Placental epithelial cell (primary cell): ENCODE measurements at places on chromosomes 2 and 18. TPM values are rescaled to one million over a fixed set of nuclear protein-coding genes. Genes with fewer than 3 reads are reported as not detected.

ARHGAP15 gene
- not detected in 2 replicates for total RNA-seq

SERPINB11 gene
- total RNA-seq: not detected in 2 replicates

LONRF2 gene
- under 0.01 and 0.39 TPM in 2 replicates for total RNA-seq

CD8B2 gene
- 0.11 TPM in 1 of 2 replicates, not detected in the other for total RNA-seq

IL1R2 gene
- 3.1 and 18.5 TPM in 2 replicates for total RNA-seq

KCNIP3 gene
- 26.0 and 27.1 TPM in 2 replicates for total RNA-seq

ERMN gene
- total RNA-seq: not detected in 2 replicates

WNT6 gene
- 1.1 and 21.2 TPM in 2 replicates for total RNA-seq

CD302 gene
- total RNA-seq: 0.87 and 2.0 TPM in 2 replicates

CLEC4F gene
- not detected in 2 replicates for total RNA-seq

TEX44 gene
- total RNA-seq: not detected in 2 replicates

XRCC5 gene
- total RNA-seq: 154 and 220 TPM in 2 replicates

MRPL30 gene
- total RNA-seq: 30.4 and 35.7 TPM in 2 replicates

MC5R gene
- total RNA-seq: not detected in 2 replicates

CDH20 gene
- total RNA-seq: not detected in 2 replicates

PKDCC gene
- total RNA-seq: 1.1 and 1.6 TPM in 2 replicates

GALR1 gene
- not detected in 2 replicates for total RNA-seq

TANC1 gene
- 21.6 TPM in 2 replicates for total RNA-seq

CMPK2 gene
- total RNA-seq: 0.22 TPM in 1 of 2 replicates, not detected in the other

INHA gene
- 2.5 and 4.7 TPM in 2 replicates for total RNA-seq

ASB18 gene
- total RNA-seq: not detected in 2 replicates
